ENCODE measurements at places on chromosomes 16 and 17.
A peak's percentile ranks its signal among the peaks of the same experiment; 100 is the strongest.

GRCh38 chr17:27558341-27558740 lies 72.6 kb upstream of the LGALS9 start:
- no peak for DNase-seq

DNA sequence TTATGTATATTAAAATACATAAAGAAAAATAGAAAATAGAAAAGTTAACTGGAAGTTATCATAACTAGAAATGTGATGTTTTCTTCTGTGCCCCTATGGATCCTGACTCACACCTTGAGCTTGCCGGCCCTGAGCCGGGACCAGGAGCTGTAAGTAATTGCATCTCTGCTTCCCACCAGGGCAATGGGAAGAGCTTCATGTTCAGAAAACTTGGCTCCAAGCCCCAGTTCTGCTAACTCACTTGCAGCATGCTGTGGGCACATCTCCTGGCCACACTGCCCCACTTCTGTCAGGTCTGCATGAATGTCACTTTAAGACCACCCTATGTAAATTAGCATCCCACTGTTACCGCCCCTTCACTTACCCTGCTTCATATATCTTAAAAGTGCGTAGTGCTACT lies 37.2 kb downstream of the GNAO1 start:
- DNase-seq, result no peak

GRCh38 chr17:7382901-7383300 lies 2.0 kb downstream of the TNK1 start:
- DNase-seq, result no peak

DNA sequence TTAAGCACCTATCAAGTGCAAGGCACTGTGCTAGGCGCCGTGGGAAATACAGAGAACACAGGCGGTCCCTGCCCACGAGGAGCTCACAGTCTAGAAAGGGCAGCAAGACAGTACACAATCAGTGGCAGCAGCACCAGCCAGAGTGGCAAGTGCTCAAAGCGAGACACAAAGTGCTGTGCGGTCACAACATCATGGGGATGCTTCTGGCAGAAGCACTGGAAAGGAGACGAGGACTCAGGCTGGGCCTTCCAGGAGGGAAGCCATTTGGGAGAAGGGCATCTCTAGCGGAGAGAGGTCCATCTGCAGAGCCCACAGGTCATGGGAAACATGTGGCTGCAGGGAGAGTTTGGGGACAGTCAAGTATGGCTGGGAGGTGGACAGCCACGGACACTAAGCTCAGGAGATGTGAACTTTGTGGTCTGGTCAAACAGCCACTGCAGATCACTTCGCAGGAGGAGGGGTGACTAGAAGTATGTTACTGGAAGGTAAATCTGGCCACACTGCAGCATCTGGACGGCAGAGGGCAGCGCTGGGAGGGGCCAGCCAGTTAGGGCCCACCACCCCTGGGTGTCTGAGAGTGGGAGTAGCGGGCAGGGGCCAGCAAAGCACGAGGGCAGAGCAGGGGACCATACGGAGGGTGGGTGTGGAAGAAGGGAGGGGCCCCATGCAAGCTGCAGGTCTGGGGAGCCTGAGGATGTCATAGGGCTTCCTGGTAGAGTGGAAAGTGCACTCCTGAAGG lies 71.1 kb downstream of the N4BP1 start:
- no peak for DNase-seq

DNA sequence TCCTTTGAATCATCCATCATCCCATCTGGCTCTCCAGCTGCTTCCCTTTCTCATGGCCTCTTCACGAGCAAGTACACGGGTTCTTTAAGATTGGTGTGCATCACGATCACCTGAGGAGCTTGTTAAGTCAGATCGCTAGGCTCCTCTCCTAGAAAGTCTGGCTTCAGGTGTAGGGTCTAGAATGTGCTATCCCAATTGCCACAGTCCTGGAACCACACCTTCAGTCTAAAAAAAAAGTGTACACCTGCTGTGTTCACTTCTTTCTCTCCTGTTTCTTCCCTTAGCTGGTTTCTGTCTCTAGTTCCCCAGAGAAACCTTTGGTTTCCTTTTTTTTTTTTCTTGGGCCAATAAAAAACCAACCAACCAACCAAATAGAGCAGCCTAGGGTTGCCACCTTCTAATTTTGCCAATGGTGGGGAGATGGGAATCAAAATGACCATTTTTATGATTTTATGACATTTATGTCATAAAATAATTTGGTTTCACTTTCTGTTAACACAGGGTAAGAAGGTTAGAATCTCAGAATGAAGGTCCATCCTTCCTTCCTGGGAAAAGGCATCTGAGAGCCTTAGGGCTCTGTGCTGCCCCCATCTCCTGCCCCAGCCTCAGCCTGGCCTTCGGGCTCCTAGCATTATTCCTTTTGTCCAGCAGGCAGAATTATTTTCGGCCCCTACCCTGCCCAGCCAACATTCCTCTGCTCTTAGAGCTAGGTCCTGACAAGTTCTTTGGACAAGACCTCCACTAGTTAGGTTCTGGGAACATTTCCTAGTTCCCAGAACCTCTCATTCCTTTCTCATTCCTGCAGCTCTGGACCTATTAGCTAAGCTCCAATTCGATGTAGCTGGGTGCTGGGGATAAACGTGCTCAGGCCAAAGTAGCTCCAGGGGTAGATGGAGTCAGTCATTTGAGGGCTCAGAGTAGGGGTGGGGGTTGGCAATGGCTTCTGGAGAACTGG lies 1.9 kb upstream of the GGT6 start:
- DNase-seq, result no peak

DNA sequence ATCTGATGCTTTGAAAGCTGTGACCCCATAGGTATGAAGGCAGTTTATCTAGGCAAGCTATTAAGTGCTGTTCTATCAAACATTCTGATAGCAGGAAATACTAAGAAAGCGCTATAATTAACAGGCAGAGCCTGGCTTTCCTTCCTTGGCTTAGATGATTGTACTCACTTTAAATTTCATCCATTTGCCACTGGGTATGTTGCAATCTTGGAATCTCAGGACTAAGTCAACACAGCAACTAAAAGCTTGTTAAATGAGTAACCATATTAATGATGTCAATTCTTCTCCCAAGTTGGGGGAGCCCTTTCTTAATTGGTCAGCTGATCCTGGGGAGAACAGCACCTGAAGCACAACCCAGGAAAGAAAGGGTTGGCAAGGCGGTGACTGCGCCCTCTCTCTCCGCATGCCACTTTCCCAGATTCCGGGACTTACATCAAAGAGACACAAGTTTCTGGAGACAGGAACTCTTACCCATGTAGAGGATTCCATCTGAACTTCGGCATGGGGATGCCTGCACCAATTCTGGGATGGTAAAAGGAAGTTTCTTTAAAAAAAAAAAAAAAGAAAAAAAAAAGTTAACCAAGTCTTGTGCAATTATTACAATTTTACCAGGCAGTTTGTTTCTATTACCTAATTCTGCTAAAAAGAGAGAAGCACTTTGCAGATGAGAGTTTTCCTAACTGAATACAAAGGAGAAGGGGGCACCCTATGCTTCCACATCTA lies 54.4 kb upstream of the ICAM2 start:
- DNase-seq, result no peak

DNA sequence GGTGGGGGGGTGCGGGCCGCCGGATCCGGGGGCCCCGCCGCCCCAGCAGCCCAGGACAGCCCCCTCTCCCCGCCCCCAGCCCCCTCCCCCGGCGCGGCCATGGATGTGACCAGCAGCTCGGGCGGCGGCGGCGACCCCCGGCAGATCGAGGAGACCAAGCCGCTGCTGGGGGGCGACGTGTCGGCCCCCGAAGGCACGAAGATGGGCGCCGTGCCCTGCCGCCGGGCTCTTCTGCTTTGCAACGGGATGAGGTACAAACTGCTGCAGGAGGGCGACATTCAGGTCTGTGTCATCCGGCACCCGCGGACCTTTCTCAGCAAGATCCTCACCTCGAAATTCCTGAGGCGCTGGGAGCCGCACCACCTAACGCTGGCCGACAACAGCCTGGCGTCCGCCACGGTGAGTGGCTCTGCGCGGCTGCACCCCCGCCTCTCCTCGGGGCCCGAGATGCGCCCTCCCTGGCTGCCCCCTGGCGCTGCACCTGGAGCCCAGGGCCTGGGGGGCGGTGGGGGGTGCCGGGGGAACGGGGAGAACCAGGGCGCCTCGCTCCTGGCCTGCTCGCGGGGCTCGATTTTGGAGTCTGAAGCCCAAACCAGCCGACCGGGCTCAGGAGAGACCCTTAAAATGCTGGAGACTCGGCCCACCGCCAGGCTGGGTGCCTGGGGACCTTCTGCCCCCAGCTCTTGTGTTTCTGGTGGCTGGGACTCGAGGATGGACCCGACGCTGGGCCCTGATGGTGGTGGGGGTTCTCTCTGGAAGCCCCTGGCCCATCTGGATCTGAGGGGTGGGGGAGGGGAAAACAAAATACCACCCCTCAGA lies 744 bp downstream of the CMIP start:
- no peak for DNase-seq

DNA sequence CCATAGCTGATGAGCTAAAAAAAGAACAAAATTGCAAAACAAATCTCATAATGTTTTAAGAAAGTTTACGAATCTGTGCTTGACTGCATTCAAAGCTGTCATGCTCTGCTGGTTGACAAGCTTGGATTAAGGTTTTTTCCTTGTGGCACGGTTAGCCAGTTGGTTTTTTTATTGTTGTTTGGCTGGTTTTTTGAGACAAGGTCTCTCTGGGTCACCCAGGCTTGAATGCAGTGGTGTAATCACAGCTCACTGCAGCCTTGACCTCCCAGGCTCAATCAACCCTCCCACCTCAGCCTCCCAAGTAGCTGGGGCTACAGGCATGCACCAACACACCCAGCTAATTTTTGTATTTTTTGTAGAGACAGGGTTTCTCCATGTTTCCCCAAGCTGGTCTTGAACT lies 45.7 kb downstream of the PHKB start:
- no peak for DNase-seq

DNA sequence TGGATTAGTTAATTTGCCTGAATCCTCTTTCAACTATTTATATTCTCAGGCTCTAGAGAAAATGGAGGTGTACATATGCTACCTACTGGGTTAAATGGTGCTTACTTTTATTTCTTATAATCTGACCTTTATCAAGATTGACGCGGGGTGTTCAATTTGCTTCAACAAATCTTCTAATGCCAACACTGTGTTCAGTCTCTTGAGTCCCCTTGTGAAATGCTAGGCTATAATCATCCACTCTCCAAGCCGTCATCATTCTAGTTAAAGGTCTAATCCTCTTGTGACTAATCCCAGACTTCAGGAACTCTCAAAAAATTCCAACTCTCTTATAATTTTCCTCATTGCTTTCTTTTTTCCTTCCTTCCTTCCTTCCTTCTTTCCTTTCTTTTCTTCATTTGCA lies 1396.2 kb downstream of the CDH8 start:
- DNase-seq, result no peak

DNA sequence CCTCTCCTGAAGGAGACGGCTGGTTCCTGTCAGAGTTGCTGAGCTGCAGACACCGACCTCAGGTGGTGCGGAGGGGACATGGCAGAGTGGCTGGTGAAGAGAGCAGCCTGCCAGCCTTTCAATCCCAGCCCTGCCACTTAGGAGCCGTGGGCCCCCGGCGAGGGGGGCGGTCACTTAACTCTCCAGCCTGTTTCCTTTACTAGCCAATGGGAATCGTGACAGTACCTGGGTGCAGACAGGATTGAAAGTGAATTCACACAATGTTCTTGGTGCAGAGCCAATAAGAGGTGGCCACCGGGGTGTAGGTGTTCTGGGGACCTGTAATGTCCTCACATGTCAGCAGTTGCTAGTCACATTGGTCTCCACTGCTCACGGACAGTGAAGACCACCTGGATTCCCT lies 13.5 kb downstream of the ACE start:
- peak; percentile 58 for DNase-seq

- no peak for DNase-seq
Measured at GRCh38 chr16:74743045-74743667, 31.5 kb downstream of the FA2H start.

DNA sequence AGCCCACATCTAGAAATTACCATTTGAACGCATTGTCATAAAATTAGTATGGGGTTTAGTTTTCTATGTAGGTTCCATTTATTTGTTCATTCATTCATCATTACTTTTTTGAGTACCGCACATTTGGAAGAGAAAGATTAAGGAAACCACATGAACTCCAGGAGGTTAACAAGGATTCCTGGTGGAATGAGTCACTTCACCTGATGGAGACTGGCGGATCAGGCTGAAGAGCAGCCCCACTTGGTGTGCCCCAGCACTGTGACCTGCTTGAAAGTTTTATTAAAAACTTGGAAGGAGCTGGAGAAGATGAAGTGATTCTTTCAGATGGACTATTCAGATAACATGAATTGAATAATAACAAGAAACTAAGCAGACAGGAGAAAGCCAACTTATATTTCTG lies 293.6 kb upstream of the CDH11 start:
- DNase-seq, result no peak

DNA sequence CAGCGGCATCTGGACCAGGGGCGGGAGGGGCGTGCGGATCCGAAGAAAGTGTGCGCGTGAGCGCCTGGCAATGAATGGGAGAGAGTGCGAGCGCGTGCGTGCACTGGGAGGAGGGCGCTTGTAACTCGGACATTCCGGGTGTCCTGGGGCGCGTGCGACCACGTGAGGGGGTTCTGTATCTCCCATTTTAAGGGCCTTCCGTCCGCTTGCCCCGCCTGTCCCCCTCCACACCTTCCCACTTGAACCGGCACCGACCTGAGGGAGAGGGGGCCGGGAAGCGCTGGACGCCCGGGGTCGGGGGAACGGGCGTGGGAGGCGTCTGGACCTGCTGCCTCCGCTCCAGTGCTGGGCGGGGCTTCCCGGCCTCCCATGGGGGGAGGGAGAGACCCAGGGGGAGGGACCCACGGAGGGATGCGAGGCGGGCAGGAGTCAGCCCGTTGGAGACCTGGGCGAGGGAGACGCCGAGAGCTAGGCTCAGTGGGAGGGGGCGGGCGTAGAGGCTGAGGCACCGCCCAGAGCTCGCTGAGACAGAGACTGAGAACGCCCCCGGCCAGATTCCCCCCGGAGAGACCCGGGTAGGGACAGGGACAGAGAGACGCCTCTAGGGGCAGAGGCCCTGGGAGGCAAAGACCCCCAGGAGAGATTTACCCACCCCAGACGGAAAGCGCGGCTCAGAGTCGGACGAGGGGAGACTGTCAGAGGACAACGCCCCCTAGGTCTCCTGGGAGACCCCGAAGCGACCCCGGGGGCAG lies at the start of gene KREMEN2:
KREMEN2 (plus strand) TSS at position 553 of the 752 bp plus-strand sequence. CDS start 246 bp downstream, outside the sequence.
- peak; percentile 96 for DNase-seq

GRCh38 chr17:80846932-80847331 lies 144.7 kb upstream of the CHMP6 start:
- no peak for DNase-seq

DNA sequence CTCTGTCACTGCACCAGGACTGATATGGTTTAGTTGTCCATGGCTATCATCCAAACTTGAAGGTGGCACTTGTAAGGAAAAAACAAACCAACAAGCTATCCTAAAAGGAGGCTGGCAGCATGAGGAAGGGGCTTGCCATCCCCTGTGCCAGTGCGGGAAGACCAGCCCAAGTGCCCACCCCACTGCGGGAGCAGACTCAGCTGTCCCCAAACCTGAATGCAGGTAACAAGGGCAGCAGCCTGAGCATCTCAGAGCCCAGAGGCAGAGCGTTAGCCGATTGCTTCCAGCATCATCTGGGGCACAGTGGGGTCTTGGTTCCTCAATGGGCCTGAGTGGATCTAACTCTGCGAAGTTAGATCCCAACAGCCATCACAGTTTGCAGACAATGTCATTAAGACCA lies 29.2 kb upstream of the C16orf78 start:
- no peak for DNase-seq

All from SK-N-DZ (cell line).